ENCODE measurements at places on chromosomes 3 and 15.

GRCh38 chr3:71689291-71689690 is 35.9 kb downstream of the EIF4E3 start:
- DNase-seq = no peak

DNA sequence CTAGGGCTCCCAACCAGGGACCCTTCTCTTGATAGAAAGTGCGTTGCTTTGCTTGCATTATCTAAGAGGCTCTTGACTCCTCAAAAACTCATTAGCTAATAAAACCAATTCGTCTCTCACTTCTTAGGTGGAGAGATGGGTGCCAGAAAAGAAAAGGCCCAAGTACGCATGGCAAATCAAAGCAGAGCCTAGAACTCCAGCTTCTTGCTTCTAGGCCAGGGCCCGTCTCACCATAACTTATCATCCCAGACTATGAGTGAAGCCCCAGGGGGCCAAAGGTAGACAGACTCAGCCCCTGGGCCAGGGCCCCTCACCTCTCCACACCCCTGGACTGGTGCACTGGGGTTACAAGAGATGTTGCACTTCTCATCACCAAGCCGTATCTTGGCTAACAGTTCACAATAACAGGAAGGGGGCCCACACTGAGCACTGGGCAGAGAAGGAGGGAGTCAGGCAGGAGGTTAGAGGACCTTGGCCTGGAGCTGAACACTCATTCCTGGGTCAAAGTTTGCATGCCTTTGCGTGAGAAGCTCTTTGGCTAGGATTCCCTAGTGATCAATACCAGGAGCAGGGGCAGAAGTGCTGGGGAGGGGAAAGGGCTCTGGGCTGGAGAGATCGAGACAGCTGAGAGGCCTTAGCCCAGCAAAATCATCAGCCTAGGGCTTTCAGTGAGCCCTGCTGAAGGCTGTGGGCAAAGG is 5.4 kb upstream of the CYP1A1 start:
- no peak for DNase-seq

GRCh38 chr3:10772271-10773161 is 43.5 kb upstream of the SLC6A11 start:
- no peak for DNase-seq

GRCh38 chr3:10459954-10460754 is 45.2 kb downstream of the ATP2B2 start:
- DNase-seq = no peak

DNA sequence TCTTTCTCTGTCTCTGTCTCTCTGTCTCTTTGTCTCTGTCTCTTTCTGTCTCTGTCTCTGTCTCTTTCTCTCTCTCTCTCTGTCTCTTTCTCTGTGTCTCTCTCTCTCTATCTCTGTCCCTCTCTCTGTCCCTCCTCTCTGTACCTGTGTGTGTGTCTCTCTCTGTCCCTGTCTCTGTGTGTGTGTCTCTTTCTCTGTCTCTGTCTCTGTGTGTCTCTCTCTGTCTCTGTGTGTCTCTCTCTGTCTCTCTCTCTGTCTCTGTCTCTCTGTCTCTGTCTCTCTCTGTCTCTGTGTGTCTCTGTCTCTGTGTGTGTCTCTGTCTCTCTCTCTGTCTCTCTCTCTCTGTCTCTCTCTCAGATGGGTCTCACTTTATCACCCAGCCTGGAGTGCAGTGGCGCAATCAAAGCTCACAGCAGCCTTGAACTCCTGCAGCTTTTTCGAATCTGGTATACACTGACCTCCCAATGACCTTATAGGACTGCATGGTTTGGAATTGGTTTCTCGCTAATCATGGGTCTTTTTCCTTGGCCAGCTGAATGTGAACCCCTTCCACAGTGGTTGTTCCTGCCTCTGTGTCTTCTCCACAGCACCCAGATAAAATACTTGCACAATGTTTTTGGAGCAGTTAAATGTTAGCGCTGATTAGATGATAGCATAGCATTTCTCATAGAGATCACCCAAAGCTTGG is 102.6 kb upstream of the KLHL25 start:
- no peak for DNase-seq

Data from NCI-H2081 treated with DMSO at 0.1 percent for 48 hours (cell line).